ENCODE measurements at places on chromosomes 3 and 15.

DNA sequence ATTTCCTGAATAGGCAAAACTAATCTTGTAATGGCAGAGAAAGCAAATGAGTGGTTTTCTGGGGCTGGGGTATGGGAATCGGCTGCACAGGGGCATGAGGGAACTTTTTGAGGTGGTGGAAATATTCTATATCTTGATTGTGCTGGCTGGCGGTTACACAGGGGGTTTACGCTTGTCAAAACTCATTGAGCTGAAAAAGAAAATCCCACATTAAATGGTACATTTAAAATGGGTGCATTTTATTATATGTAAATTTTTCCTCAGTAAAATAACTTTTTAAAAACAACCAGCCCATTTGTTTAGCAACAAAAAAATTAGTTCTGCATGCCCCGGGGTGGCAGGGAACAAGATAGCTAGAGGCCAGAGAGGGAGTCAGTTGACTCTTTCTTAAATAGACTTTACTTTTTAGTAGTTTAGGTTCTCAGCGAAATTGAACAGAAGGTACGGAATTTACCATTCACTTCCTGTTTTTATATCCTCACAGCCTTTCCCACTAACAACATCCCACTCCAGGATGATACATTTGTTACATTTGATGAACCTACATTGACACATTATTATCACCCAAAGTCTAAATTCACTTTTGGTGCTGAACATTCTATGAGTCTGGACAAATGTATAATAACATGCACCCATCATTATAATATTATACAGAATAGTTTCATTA lies 41.2 kb upstream of the BCL2A1 start:
- DNase-seq = no peak

DNA sequence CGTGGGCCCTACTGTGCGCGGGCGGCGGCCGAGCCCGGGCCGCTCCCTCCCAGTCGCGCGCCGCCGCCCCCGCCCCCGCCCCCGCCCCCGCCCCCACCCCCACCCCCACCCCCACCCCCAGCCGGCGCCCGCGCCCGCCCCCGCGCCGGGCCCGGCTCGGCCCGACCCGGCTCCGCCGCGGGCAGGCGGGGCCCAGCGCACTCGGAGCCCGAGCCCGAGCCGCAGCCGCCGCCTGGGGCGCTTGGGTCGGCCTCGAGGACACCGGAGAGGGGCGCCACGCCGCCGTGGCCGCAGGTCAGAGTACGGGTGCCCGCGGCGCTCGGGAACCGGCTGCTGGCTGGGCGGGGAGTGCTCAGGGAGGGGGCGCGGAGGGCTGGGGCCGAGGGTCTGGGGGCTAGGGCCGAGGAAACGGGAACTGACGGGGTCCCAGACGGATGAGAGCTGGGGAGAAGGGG lies 1.1 kb upstream of the PPARG start:
- peak; percentile 29 for DNase-seq

GRCh38 chr15:75064846-75065245 lies 41.5 kb downstream of the PPCDC start:
- no peak for DNase-seq

DNA sequence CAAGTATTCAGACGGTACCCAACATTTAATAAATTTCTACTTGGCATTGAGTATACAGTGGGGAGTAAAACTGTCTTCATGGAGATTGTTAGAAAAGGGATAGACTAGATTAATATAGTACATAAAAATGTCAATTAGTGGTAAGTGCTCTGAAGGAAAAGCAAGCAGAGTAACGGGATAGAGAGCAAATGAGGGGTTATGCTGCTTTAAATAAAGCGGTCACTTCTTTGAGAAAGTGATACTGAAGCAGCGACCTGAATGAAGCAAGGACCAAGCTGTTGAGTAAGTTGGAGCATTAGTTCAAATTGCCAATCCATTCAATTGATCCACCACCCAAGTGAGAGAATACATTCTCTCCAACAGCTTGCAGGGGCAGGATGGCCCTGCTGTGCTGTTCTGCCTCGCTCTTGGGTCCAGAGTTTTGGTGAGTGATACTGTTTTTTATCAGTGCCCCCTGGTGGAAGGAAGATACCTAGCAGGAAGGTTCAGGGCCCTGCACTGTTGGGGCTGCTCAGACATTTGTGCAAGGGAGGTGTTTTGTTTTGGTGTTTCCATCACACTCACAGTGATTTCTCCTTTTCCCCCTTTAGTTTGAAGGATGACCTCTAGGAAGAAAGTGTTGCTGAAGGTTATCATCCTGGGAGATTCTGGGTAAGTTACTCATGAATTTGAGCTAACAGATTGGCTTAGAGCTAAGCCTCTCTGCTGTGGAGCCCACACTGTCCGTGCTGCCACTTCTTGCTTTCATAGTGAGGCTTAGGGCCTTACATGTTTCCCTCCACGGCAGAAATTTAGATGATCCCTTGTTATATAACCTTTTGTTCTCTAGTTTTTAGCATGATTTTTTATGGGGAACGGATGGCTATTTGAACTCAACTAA lies 69.0 kb downstream of the RAB7A start:
- peak; percentile 48 for DNase-seq

DNA sequence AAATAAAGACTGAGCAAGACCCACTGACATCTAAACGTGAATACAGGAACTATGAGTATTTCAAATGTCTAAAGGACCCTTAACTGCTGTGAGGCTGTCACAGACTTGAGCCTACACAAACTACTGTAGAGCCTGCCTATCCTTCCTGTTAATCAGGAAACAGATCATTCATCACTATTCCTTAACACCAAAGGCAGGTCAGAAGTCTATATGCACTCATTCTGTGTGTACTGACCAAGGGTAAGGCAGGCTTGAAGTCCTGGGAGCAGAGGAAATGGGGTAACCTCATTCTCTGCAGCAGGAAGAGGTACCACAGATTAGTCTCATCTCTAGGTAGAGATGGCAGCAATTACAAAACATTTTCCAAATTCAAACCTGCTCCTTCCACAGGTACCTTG lies 30.7 kb downstream of the NPTN start:
- DNase-seq = no peak

DNA sequence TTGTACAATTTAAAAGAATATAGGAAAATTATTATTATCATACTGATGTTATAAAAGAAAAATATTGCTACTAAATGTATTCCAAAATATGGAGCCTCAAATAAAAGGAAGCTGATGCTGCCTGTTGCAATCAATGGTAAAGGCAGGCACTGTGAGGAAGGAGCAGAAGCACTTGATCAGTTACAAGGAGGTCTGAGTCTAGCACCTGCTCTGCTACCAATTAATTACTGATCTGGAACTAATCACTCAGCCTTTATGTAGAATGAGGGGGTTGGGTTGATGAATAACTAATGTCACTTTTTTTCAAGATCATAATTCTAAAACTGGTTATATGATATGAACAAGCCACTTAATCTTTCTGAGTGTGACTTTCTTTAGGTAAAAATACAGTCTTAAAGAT lies 5.5 kb downstream of the ADGRG7 start:
- DNase-seq = no peak

DNA sequence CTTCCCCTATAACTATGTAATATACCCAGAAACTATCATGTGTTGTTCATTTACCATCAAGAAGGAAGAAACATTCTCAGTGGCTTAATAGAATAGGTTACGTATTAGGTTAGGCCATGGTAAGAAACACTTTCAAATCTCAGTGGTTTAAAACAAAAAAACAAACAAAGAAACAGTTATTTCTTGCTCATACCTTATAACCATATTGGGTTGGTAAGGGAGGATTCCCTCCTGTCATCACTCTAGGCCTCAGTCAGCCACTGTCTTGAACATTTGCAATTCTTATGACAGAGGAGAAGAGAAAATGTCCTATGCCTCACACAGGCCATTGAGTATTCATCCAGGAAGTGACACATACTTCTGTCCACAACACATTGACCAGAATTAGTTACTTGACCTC lies 727.7 kb upstream of the NECTIN3 start:
- DNase-seq = peak; percentile 21

- no peak for DNase-seq
Observed at GRCh38 chr3:138154534-138154933, 20.2 kb downstream of the DBR1 start.

GRCh38 chr3:189457201-189457607 lies 174.0 kb upstream of the TP63 start:
- peak; percentile 71 for DNase-seq

- DNase-seq = no peak
Observed at GRCh38 chr15:66147440-66147839, 106.1 kb downstream of the MEGF11 start.

- DNase-seq = peak; percentile 29
Observed at GRCh38 chr3:122786066-122786465, 7.6 kb downstream of the HSPBAP1 start.

- peak; percentile 82 for DNase-seq
Observed at GRCh38 chr3:56682462-56683121, 473 bp downstream of the TASOR start.

DNA sequence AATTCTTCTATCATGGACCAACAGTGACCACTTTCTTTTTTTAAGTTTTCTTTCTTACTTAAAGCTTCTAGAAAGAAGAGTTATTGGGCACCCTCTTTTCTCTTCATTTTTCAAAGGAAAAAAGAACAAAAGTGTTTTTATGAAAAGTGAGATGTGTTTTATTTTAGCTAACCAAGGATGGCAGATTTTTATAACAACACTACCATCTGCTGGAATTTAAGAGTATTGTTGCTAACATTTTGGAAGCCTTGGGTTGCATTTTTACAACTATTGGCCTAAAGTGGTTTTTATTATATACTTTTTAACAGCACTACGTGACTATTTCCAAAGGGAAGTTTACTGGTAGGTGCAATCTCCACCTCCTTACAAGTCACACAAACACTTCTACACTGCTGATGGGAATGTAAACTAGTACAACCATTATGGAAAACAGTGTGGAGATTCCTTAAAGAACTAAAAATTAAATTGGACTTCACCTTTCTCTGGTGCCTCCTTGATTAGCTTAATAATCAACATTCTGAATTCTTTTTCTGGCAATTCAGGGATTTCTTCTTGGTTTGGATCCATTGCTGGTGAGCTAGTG lies 237.7 kb upstream of the AGTR1 start:
- no peak for DNase-seq

- DNase-seq = no peak
Observed at GRCh38 chr3:196444500-196444894, 12.3 kb upstream of the UBXN7 start.

- DNase-seq = no peak
Observed at GRCh38 chr3:123291404-123291803, 89.7 kb downstream of the SEC22A start.

DNA sequence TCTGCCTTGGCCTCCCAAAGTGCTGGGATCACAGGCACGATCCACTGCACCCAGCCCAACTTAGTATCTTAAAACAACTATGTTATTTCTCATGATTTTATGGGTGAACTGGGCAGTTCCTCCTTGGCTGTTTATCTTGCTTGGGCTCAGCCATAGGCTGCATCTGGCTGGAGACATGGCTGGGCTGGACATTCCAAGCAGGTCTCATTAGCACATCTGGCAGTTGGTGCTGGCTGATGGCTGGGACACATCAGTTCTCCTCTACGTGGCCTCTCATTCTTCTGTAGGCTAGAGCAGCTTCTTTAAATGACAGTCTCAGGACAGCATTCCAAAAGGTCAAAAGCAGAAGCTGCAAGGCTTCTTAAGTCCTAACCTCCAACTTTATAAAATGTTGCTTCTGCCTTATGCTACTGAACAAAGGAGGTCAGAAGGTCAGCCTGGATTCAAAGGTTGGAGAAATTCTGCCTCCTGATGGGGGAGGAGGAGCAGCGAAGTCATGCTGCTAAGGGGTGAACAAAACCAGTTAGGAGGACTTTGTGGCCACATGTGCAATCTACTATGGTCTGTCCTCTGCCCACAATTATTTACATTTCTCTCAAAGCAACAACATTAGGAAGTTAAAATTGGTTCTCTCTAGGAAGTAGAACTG lies 144.0 kb downstream of the AQP9 start:
- peak; percentile 40 for DNase-seq

DNA sequence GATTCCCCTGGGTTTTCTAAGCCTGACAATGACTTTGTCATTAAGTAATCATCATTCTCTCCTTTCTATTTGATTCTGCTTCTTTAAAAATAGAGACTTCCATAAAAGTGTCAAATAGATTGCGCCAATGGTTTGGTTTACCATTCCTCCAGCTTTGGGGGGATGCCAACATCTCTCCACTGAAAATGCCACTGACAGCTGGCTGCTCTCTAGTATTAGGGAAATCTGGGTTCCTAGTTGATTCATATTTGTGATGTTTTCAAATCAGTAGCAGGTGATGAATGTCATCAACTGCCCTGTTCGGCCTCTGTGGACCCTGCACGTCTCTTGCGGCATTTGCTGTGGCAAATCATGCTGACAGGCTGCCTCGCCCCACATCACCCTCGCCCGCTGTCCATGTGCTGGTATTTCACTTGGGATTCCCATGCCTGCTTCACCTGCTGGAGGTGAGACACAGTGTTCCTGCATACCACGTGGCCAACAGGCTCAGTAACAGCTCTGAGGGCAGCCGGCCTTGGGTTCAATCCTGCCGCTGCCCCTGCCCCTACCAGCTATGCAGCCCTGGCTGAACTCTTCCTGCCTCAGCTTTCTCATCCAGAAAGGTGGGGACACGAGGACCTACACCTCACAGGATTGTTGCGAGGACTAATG lies 28.1 kb downstream of the ZXDC start:
- DNase-seq = peak; percentile 51

- no peak for DNase-seq
Observed at GRCh38 chr3:83567935-83568334, 1390.9 kb upstream of the CADM2 start.

DNA sequence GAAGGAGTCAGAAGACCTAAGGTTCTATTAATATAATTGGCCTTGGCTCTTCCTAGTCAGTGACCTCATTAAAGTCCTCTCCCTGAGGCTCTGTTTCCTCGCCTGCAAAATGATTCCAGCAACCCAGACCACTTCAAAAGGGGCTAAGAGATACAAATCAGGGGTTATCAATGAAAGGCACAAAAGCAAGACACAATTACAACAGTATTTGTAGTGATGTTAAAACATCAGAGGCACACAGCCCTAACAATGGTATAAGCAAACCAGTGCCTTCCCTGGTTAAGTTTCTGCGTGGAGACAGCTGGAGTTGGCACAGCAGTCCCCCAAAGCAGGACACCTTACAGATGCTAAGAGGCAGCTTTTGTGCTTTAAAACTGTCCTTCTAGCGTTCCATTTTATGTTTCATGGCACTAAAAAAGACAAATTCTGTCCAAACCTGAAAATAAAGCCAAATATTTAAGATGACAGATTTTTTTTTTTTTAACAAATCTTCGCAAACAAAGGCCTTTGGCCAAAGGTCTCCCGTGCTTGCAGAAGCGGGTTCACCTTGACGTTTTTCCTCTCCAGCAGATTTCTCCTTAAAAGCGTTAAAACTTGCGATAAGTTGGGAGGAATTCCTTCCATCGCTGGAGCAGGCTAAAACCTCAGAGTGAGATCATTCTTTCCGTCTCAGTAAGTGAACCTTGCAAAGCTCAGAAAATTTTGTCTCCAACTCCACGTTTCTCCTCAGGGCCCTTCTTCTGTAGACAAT lies 999 bp downstream of the ZNF280D start:
- DNase-seq = peak; percentile 29

DNA sequence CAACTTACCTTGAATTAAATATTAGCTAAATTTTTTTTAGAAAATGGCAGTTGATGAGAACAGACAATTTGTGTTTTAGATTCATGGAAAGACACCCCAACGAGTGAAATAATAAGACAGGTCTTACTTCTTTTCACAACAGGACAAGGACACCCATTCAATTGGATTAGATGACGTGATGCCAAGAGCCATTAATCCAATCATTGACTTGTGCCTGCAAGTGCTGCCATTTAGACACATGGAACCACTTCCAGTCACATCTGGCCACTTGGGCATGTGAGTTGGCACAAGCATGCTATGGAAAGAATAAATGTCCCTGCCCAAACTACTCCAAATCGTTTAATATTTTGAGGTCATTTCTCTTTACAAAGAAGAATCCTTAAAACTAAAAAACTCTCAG lies 1308.8 kb downstream of the ROBO2 start:
- DNase-seq = no peak
